ENCODE measurements at places on chromosomes 11 and 22.

GRCh38 chr22:17074648-17075002 is 10.2 kb upstream of the IL17RA start:
- peak; percentile 34 for DNase-seq

DNA sequence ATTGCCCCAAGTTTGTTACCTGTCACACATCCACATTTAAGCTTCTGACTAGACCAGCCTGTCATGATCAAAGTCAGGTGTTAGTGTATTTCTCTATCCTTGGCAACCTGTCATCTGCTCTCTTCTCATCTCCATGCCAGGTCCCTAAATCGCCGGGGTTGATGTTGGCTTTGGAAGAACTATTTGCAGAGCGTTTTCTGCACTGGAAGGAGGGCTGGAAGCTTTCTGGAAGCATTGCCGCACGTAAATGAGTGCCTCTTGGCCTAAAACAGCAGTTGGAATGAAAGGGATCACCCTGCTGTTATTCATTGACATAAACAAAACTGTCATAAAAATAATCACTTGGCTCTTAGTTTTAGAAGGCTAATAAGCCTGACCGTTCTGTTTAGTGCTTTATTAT is 1.4 kb downstream of the TTC12 start:
- DNase-seq, result no peak

GRCh38 chr11:84552791-84553190 is 1074.4 kb downstream of the DLG2 start:
- DNase-seq, result peak; percentile 0

- DNase-seq, result peak; percentile 99
Measured at GRCh38 chr11:63871962-63872799, 33.3 kb downstream of the MARK2 start.

DNA sequence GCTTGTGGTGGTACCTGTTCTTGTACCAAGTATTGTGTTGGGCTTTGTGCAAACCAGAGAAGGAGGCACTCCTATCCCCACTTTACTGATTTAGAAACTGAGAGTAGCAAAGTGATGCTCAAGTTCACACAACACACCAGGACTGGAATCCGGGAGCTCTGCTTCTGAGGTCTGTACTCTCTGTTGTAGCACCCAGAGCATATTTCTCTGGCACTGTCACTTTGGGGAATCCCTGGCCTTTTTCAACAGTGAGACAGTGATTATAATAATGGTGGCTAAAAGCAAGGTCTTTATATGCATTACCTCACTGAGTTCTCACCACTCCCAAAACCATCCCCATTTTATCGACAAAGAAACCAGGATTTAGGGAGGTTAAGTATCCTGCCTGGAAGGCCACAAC is 362.4 kb downstream of the TENM4 start:
- DNase-seq, result no peak

DNA sequence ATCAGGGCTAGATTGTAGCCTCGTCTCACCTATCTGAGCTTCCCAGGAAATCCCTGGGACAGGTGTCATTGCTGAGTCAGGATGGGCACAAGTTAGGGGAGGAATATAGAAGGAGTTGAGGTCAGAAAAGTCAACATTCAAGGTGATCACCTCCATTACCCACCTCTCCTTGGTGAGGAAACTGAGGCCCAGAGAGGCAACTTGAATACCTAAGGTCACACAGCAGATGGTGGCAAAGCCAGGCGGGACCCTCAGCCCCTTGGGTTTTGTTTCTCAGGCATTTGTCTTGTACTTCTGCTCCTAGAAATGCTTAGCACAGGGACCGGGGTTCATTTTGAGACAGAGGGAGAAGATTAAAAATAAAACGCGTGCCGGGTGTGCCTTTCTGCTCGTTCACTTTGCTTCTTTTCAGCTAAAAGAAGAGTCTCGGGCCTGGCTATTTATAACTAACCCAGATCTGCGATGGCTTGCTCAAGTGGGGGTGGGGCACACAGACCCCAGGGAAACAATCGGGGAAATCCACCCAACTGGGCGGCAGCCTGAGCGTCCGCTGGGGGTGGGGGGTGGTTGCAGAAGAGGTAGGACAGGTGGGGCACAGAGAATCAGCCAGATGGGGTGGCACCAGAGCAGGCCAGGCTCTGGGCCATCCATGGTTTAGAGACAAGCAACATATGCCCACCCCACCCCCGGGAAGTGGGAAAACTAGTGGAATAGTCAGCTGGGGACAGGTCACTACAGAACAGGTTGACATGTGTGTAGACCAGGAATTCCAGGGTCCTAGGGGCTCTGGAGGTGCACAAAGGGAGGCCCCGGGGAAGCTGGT is 3.9 kb upstream of the GNAZ start:
- no peak for DNase-seq

GRCh38 chr11:15379483-15379882 is 264.8 kb downstream of the INSC start:
- DNase-seq, result no peak

DNA sequence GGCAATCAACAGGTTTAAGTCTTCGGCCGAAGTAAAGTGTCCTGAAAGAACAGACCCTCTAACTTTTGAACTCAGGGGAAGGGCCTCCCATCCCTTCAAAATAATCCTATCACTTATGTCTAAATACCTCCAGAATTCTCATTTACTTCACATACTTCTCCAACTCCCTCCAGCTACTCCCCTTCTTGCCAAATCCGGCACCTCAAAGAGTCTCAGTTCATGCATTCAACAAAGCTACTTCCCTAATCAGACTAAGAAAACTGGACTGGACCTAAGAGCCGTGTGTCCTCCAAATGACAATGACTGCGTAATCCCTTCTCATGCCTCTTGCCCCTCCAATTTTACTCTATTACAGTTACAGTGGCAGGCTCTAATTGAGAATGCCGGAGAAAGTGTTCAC is 1.3 kb downstream of the DDB1 start:
- no peak for DNase-seq

GRCh38 chr22:20037419-20037818 is 16.5 kb downstream of the TANGO2 start:
- DNase-seq, result no peak

DNA sequence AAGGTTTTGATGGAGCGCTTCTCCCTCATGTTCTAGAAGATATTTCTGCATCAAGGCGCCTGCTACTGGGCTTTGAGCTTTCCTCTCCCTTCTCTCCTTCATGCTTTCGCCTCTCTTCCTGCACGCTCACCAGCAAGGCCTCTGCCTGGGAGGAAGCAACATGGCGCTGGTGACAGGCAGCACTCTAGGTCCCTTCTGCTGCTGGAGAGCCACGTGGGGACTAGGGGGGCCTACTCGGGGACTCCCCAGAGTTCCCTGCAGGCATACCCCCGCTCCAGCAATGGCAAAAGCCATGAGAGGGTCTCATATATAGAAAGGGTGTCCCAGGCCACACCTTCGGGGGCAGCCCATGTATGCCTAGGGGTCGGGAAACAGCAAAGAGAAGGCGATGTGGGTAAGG is 49.7 kb downstream of the GRIK4 start:
- DNase-seq, result no peak

DNA sequence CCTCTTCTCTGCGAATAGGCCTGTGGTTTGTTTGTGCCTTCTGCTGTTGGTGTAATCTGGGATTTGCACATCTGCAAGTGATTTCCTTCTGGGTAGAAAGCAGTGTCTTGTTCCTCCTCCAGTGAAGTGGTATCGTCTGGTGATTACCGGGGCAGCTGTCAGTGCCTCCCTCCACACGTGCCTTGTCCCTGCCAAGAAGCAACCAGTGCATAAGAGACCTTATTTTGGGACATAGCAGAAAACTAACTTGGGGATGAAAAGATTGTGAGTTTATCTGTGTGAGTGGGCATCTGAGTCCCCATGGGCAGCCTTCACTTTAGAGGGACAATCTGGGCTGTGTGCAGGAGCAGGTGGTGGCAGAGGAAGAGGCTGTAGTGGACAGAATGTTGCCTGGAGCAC is 71.5 kb upstream of the SORL1-AS1 start:
- peak; percentile 11 for DNase-seq

DNA sequence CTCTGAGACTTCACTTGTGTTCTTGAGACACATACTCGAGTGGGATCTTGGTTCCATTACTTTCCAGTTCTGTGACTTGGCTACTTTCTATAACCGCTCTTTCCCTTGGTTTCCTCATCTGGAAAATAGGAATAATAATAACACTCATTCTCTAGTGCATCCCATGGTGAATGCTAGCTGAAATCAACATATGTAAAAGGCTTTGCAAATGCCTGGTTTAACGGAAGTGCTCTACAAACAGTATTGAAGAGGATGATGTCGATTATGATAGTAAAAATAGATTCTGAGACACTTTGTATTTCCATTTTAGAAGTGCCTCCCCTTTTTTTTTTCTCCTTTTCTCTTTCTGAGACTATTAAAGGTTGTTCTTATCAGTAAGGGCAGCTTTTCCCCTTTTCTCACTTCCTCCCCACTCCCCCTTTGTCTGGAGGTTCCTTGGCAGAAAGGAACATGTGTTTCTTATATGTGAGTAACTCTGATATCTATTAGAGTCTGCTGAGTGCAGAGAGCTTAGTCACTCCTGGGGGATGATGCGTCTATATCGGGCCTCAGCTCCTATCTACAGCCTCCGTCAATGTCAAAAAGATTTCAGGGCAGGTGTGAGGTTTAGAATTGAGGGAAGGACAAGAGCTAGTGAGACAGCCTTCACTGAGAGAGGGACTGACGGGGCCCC is 489.3 kb downstream of the NTM start:
- no peak for DNase-seq

- no peak for DNase-seq
Measured at GRCh38 chr11:66860449-66860831, 3.6 kb downstream of the LRFN4 start.

DNA sequence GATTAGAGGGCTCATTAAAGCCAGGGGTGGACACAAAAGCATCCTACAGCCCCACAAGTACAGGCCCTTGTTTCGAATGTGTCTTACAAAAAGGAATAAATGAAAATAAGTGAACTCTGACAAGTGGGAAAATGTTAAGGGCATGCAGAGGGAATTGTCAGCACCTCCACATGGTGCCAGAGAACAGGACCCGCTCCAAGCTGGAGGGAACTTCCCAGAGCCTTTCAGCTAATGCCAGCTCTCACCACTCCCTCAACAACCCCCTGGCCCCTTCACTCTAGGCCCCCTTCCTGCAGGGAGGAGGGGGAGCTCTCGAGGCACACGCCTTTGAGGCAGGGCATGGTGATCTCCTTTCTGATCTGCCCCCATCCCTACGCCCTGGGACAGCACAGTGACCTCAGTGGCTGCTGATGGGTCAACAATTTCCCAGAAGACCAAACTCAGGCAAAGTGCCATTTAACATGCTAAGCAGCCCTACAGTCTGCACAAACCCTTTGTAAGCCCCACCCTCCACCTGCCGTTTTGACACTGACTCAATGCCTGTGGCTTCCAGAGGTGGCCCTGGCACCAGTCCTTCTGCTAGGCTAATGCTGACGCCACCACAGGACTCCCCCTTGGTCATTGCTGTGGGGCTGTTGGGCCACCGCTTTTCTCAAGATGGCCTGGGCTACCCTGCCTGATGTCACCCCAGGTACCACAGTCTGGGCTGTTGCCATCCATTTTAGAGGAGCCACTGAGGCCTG is 12.5 kb upstream of the CHST1 start:
- DNase-seq, result no peak

DNA sequence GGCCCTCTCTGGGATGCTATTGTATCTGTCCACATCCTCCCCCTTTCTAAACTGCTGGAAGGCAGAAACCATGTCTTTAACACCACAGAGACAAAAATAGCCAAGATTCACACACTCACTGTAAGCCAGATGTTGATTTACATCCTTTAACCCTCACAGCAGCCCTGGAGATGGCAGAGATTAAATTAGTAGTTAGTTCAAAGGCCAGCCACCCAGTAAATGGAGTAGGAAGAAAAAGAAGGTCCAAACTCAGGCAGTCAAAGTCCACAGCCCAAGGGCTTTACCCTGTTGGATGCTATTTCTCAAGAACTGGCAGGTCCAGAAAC is 2.1 kb upstream of the ZNHIT2 start:
- no peak for DNase-seq

Data from M059J (cell line).